ENCODE measurements at places on chromosomes 12 and 14. TPM values are rescaled to one million over a fixed set of nuclear protein-coding genes. Genes with fewer than 3 reads are reported as not detected.

RFX4 gene
- 0.49 TPM for polyA plus RNA-seq

STYK1 gene
- 1.2 TPM for polyA plus RNA-seq

OR6C2 gene
- not detected for polyA plus RNA-seq

GPR137C gene
- 2.4 TPM for polyA plus RNA-seq

ATF7 gene
- polyA plus RNA-seq = 16.3 TPM
